ENCODE measurements at places on chromosomes 13 and 19. TPM values are rescaled to one million over a fixed set of nuclear protein-coding genes. Genes with fewer than 3 reads are reported as not detected.

- no peak overlapping the region for H3K4me3 ChIP-seq
- peaks cover 18% of the 10 kb centered on the region for H3K27me3 ChIP-seq
- H3K4me1 ChIP-seq: peaks cover 35% of the 10 kb centered on the region
- no peaks in the 10 kb centered on the region for H3K36me3 ChIP-seq
These were observed 40.6 kb downstream of the TPT1 start for GRCh38 chr13:45300190-45300985.

DNA sequence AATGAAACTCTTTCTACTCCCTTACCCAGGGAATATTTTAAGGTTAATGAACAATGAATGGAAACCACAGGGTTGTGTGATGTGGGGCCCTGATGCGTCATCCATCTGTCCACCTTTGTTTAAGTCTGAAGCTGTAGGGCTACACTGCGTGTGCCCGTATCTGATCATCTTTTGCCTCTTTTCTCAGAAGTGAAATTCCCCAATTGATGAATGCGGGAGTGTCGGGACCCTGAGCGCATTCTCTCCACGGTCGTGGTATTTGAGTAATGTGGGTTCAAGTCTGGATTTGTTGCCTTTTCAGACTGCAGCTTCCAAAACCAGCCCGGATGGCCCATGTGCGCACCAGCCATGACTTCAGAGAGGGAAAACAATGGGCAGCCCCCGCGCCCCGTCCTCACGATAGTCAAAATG, 112.3 kb downstream of the COL4A2 start:
- peaks cover 88% of the 10 kb centered on the region for H3K27me3 ChIP-seq
- H3K4me1 ChIP-seq: peaks cover 17% of the 10 kb centered on the region
- H3K27ac ChIP-seq: no peak overlapping the region
- no peak for DNase-seq
- H3K36me3 ChIP-seq: peaks cover 2% of the 10 kb centered on the region
- H3K4me3 ChIP-seq: no peak overlapping the region

- no peaks in the 10 kb centered on the region for H3K27me3 ChIP-seq
- peaks cover 26% of the 10 kb centered on the region for H3K36me3 ChIP-seq
- peak overlapping the region; percentile 93 for H3K27ac ChIP-seq
- DNase-seq: peak; percentile 77
- H3K4me1 ChIP-seq: peaks cover 55% of the 10 kb centered on the region
These were observed 1.9 kb downstream of the FOXO1 start for GRCh38 chr13:40664350-40665125.

DNA sequence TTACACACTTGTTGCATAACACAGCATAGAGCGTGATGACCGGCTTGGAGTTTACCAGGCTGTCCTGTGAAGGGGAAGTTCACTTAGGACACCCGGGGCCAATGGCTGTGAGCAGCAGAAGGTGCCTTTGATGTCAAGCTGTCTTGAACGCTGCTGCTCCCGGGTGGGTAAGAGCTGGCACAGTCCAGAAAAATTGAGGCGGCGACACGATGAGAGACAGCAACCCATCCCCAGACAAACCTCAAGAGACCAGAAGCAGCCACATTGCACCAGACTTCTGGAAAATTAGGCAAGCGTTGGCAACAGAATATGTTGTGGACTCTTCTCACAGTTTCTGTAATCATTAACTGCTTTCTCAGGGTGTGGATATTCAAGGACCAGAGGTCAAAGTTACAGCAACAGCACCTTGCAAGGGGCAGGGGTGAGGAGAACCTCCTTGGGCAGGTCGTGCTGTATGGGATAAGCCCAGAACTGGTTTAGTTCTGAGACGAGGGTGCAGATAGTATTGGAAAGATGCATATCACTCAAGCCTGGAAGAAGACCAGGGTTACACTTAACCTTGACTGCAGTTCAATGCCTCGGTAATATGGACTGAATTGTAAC, 10.1 kb downstream of the NFILZ start:
- H3K27ac ChIP-seq: no peak overlapping the region
- H3K27me3 ChIP-seq: peaks cover 18% of the 10 kb centered on the region
- no peak overlapping the region for H3K4me3 ChIP-seq

- H3K36me3 ChIP-seq: no peaks in the 10 kb centered on the region
- no peak overlapping the region for H3K27ac ChIP-seq
- no peaks in the 10 kb centered on the region for H3K4me1 ChIP-seq
- H3K27me3 ChIP-seq: no peaks in the 10 kb centered on the region
- no peak for DNase-seq
These were observed 517.8 kb upstream of the SLITRK5 start for GRCh38 chr13:87153371-87153770.

DNA sequence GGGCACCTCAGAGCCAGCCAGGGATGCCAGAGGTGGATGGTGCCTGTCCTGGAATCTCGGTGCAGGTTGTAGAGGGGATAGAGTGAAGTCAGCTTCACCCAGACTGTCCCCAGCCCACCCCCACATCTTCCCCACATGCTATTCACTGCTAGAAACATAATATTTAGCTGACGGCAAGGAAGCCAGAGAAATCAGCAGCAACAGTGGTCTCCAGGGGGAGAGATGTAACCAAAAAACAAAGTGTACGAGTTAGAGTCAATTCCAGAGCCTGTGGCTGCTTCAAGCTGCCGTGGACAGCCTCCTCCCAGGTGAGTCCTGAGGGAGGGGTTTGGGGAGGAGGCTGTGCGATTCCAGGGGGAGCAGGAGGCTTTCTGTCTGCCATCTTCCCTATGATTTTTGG, 97.6 kb downstream of the ZNF536 start:
- no peak overlapping the region for H3K27ac ChIP-seq
- H3K36me3 ChIP-seq: no peaks in the 10 kb centered on the region
- H3K4me1 ChIP-seq: no peaks in the 10 kb centered on the region
- H3K4me3 ChIP-seq: no peak overlapping the region
- no peak for DNase-seq

DNA sequence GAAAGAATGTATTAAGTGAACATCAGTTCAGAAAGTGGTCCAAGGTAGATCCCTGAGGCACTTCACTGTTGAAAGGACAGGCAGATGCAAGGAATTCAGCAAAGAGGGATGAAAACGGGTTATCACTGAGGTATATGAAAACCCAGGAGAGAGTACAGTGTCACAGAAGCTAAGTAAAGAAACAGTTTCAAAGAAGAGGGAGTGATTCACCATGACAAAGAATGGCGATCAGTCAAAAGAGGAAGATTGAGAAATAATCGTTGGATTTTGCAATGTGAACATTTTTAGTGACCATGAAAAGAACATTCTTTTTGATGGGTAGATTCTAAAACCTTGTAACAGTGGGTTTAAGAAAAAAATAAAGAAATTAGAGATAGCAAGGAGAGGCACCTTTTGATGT, 99.3 kb downstream of the EPSTI1 start:
- H3K36me3 ChIP-seq: peaks cover 3% of the 10 kb centered on the region
- no peak overlapping the region for H3K27ac ChIP-seq
- H3K4me1 ChIP-seq: no peaks in the 10 kb centered on the region
- no peak overlapping the region for H3K4me3 ChIP-seq
- no peaks in the 10 kb centered on the region for H3K27me3 ChIP-seq

GRCh38 chr13:27679896-27680295, 58.2 kb downstream of the POLR1D start:
- H3K27ac ChIP-seq: no peak overlapping the region
- no peak overlapping the region for H3K4me3 ChIP-seq
- H3K36me3 ChIP-seq: peaks cover 1% of the 10 kb centered on the region
- no peak for DNase-seq
- no peaks in the 10 kb centered on the region for H3K4me1 ChIP-seq
- H3K27me3 ChIP-seq: peaks cover 30% of the 10 kb centered on the region

DNA sequence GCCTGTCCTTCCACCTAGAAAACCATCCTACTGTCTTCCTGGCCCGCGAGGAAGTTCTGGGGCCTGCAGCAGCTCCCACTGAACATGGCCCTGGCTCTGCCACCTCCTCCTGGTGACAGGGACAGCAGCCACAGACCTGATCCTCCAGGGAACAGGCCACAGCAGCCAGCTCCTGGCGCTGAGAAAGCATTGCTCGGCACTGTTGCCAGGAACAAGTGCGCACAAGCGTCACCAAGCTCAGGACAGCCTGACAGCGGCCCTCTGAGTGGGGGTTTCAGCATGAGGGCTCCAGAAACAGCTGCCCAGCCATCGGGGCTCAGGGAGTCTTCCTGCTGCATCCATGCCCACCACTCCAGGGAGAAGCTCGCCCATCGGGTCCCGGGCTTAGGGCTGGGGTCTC, 21.9 kb downstream of the AP3D1 start:
- H3K4me1 ChIP-seq: no peaks in the 10 kb centered on the region
- no peaks in the 10 kb centered on the region for H3K27me3 ChIP-seq
- no peak overlapping the region for H3K27ac ChIP-seq
- peaks cover 3% of the 10 kb centered on the region for H3K36me3 ChIP-seq
- H3K4me3 ChIP-seq: no peak overlapping the region
- no peak for DNase-seq

- H3K36me3 ChIP-seq: no peaks in the 10 kb centered on the region
- H3K27me3 ChIP-seq: no peaks in the 10 kb centered on the region
- no peaks in the 10 kb centered on the region for H3K4me1 ChIP-seq
- DNase-seq: no peak
These were observed 43.7 kb downstream of the TMEM255B start for GRCh38 chr13:113802761-113803160.

GRCh38 chr19:31268751-31269383, 80.4 kb downstream of the TSHZ3 start:
- H3K36me3 ChIP-seq: no peaks in the 10 kb centered on the region
- H3K4me1 ChIP-seq: no peaks in the 10 kb centered on the region
- no peak overlapping the region for H3K27ac ChIP-seq
- no peaks in the 10 kb centered on the region for H3K27me3 ChIP-seq
- no peak for DNase-seq
- no peak overlapping the region for H3K4me3 ChIP-seq

DNA sequence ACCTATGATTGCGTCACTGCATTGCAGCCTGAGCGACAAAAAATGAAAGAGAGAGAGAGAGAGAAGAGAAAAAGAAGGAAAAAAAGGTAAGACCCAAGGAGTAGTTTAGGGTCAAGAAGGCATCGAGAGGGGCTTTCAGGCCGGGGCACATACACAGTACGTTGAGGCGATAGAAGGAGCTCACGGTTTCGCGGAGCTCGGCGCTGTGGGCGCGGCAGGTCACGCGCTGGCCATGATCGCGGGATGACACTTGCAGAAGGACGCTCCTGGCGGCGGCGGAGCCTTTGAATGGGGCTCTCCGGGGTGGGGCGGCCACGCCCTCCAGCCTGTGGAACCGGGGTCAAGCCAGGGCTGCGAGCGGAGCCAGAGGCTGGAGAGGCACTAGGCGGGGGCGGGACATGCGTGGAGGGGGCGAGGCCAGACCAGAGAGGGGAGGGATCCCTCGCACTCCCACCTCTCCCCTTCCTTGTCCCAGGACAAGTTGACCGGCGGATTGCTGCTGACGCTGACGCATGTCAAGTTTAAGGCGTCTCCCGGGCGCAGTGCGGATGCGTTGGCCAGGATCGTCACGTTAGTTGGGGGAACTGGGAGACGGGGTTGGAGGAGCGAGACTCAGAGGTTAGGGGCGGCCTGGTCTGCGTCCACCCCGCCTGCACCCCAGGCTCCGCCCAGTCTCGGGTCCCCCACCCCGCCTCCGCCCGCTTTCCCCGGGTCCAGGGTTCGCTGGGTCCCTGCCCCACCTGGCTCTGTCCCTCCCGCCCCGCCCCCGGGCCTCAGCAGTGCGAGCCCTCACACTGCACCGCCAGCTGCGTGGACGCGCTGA, 6.9 kb downstream of the NPHS1 start:
- peak overlapping the region; percentile 81 for H3K4me3 ChIP-seq
- DNase-seq: no peak
- H3K4me1 ChIP-seq: peaks cover 15% of the 10 kb centered on the region

DNA sequence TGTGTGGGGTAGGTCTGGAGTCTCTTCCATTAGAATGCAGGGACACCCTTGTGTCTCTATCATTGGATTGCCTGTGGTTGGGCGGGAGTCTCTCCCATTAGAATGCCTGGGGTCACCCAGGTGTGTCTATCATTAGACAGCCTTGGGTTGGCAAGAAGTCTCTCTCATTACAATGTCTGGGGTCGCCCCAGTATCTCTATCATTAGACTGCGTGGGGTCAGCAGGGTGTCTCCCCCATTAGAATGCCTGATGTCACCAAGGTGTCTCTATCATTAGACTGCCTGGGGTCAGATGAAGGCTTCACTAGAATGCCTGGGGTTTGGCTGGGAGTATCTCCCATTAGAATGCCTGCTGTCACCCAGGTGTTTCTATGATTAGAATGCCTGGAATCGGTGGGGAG, 1539.0 kb downstream of the UQCRFS1 start:
- H3K27ac ChIP-seq: no peak overlapping the region
- no peak for DNase-seq
- no peaks in the 10 kb centered on the region for H3K27me3 ChIP-seq
- H3K4me1 ChIP-seq: no peaks in the 10 kb centered on the region
- H3K4me3 ChIP-seq: no peak overlapping the region

GRCh38 chr19:51114087-51114729, 6.0 kb upstream of the CTU1 start:
- no peaks in the 10 kb centered on the region for H3K27me3 ChIP-seq
- DNase-seq: peak; percentile 46
- H3K27ac ChIP-seq: peak overlapping the region; percentile 48
- no peaks in the 10 kb centered on the region for H3K36me3 ChIP-seq

Gene ZNF575
- total RNA-seq: 4.3 TPM

Gene CEACAM19
- total RNA-seq: 4.3 TPM

Gene RNF113B
- not detected for total RNA-seq

Gene BRSK1
- 19.6 TPM for total RNA-seq
